SJSA1 (cell line): ENCODE measurements at places on chromosomes 5 and 9. TPM values are rescaled to one million over a fixed set of nuclear protein-coding genes. Genes with fewer than 3 reads are reported as not detected.

DEPDC1B gene
- 14.5 and 20.8 TPM in 2 replicates for total RNA-seq

PCDHB2 gene
- 5.4 and 7.6 TPM in 2 replicates for total RNA-seq

SAPCD2 gene
- 21.5 and 24.9 TPM in 2 replicates for total RNA-seq

EPB41L4A gene
- 0.11 TPM in 1 of 2 replicates, not detected in the other for total RNA-seq

PRUNE2 gene
- 0.09 and 2.2 TPM in 2 replicates for total RNA-seq
